Occipital lobe (tissue), 3 donors: ENCODE measurements at places on chromosomes 3 and 15. TPM values are rescaled to one million over a fixed set of nuclear protein-coding genes. Genes with fewer than 3 reads are reported as not detected.

GRCh38 chr3:126900859-126901540, 81.9 kb upstream of the PLXNA1 start:
- no peak for DNase-seq

Gene SLC24A5
- total RNA-seq: not detected

DNA sequence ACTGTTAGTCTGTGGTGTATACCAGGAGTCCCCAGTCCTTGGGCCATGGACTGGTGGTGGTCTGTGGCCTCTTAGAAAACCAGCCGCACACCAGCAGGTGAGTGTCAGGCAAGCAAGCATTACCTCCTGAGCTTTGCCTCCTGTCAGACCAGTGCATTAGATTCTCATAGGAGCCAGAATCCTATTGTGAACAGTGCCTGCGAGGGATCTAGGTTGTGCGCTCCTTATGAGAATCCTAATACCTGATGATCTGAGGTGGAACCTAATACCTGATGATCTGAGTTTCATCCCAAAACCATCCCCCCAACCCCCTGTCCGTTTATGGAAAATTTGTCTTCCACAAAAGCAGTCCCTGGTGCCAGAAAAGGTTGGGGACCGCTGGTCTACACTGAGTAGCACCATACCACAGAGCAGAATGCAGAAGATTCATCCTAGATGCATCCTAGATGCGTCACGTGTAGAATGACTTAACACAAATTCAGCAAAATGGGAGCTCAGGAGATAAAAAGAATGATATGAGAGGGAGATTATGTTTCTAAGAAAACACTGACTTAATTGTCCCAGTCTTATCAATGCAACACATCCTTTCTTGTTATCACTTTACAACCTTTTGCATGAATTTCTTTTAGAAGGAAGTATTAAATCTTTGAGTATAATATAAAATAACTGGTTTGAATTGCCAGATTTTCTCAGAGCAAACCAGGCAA, 28.5 kb downstream of the SELENOT start:
- no peak for DNase-seq

Gene C3orf85
- not detected for total RNA-seq

GRCh38 chr3:149415484-149415883, 38.0 kb upstream of the TM4SF1 start:
- no peak for DNase-seq

GRCh38 chr3:28286595-28286994, 45.2 kb downstream of the CMC1 start:
- DNase-seq: no peak

Gene IMPG2
- 3.0 TPM for total RNA-seq

Gene FMN1
- 3.9 TPM for total RNA-seq

DNA sequence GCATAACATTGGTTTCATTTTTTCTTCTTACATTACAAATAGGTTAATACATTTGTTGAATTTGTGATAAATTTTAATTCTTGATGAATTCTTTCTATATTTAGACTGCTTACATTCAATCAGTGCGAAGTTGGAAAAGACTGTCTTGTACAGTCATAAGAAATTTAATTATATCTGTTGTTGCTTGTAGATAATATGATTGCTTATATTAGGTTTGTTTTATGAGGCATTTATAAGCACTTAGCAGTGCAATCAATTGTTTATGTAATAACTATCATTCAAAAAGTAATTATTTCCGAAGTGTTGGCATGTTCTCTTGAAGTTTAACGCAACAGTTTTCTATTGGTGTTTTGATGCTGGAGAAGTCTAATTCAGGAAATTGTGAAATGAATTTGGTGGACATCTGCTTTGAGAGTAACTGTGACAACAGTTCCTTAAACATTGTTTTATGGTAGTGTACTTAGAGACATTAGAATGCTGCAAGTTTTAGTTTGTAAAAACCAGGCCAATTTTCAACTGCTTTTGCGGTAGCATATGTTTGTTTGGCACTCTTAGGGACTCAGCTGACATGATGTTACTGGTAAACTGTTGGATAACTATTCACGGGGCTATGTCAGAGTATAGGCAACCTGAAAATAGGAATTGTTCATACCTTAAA, 99.7 kb downstream of the NAALADL2 start:
- DNase-seq: no peak

- peak; percentile 36 for DNase-seq
Observed at GRCh38 chr15:98177966-98178592, 217.6 kb downstream of the ARRDC4 start.

Gene PRKCD
- 0.94 TPM for total RNA-seq
